ENCODE measurements at places on chromosomes 6 and 20.

GRCh38 chr6:91575032-91575431 is 988.2 kb upstream of the MAP3K7 start:
- no peak for DNase-seq

GRCh38 chr6:38935051-38935450 is 113.5 kb upstream of the GLP1R start:
- no peak for DNase-seq

GRCh38 chr6:51778666-51779065 is 308.7 kb downstream of the PKHD1 start:
- no peak for DNase-seq

DNA sequence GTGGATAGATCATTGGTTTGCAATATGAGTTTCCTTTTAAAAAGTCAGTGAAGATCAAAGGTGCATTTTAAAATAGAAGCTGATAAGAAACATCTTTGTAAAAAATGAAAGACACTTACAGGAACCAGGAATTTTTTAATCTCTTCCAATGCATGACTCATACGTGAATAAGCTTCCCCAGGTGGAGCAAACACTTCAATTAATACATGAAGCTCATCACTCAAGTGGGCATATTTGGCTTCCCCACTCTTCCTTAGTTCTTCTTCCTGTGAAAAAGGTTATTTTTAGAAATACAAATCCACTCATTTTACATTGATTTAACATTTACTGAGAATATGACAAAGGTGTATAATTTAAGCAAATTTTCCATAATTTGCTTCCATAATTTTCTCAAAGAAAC is 308.1 kb downstream of the KHDRBS2 start:
- DNase-seq: no peak

DNA sequence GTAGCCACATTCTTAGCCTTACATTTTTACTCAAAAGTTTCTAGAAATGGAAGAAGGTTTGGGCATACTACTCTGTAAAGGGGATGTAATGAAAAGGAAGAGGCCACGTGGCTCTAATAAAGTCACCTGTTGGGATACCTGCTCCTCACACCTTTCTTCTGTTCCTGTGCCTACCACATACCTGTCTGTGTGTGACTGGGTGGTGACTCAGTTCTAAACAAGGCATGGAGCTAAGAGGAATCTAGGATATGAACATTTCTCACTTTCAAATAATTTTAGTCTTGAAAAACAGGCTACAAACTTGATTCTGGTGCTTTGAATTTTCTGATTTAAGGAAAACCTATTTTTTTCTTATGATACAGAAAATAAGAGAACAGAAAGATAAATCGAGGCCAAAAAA is 363.6 kb downstream of the RFPL4B start:
- no peak for DNase-seq
